Midbrain (tissue), 1 donor: ENCODE measurements at places on chromosomes 7 and 10.

DNA sequence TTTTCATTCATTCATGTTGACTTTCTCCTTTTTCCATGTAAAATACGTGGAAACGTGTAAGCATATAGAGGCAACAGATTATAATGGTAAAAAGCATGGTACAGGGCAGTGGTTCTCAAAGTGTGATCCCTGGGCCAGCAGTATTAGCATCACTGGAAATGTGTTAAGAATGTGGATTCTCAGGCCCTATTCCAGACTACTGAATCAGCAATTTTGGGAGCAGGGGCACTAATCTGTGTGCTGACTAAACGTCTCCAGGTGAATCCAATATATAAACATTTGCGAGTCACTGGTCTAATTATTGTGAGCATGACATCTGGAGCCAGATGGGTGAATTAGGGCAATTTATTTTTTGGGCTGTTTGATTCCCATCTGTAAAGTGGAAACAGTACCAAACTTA is 5.1 kb upstream of the GPR158 start:
- DNase-seq = no peak

GRCh38 chr7:37284805-37285231 is 163.8 kb downstream of the ELMO1 start:
- peak; percentile 86 for DNase-seq

- DNase-seq = no peak
Observed at GRCh38 chr10:122162671-122163173, 108.4 kb upstream of the BTBD16 start.

GRCh38 chr10:77939561-77940001 is 13.0 kb upstream of the DLG5 start:
- no peak for DNase-seq

GRCh38 chr7:2706685-2707126 is 18.7 kb downstream of the AMZ1 start:
- no peak for DNase-seq

- DNase-seq = no peak
Observed at GRCh38 chr7:106357675-106358074, 72.9 kb upstream of the NAMPT start.

GRCh38 chr10:123742751-123743440 is 76.7 kb downstream of the GPR26 start:
- DNase-seq = no peak

DNA sequence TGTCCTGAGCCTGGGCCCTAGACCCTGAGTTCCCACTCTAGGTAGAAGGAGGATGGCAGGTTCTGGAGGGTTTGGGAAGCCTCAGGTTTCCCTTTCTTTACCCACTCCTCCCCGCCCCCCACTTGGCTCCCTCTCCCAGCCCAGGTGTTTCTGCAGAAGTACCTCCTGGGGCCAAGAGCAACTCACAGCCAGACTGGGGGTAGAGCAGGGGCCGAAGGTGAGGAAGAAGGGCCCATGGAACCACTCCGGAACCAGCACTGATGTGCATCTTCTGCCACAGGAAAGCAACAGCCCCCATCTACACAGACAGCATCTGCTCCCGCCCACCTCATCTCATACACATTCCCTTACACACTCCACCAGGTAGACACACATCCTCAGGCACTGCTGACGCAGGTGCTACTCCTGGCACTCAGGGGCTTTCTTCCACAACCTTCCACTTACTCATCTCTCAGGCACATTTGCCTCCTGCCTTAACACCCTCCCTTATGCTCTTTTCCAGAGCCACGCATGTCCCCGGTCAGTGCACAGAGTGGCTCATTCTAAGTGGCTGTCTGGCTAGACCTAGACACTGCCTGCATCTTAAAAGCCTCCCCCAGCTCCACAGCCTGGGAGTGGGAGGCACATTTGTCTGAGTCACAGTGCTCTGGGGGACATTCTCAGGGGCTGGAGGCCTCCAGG is 1.8 kb downstream of the EPHB6 start:
- no peak for DNase-seq

- DNase-seq = no peak
Observed at GRCh38 chr10:71604324-71605018, 115.1 kb downstream of the C10orf105 start.

DNA sequence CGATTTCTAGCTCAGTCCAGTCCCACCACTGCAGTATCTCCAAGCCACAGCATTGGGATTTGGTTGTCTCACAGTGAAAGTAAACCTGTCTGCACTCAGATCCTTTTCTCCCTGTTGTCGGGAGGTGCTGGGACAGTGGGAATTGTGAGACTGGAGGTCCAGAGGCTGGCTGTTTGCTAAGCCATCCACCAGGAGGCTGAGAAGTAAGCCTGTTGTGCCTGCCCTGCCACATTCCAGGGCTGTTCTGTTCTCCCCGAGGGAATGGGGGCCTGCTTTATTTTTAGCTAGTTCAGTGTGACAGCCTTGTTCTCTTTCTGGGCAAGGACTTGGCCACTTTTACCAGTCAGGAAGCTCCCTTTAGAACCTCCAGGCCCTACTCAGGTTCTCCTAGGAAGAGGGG is 54.9 kb downstream of the HK1 start:
- DNase-seq = no peak

- no peak for DNase-seq
Observed at GRCh38 chr7:85673876-85674275, 487.0 kb upstream of the SEMA3D start.

DNA sequence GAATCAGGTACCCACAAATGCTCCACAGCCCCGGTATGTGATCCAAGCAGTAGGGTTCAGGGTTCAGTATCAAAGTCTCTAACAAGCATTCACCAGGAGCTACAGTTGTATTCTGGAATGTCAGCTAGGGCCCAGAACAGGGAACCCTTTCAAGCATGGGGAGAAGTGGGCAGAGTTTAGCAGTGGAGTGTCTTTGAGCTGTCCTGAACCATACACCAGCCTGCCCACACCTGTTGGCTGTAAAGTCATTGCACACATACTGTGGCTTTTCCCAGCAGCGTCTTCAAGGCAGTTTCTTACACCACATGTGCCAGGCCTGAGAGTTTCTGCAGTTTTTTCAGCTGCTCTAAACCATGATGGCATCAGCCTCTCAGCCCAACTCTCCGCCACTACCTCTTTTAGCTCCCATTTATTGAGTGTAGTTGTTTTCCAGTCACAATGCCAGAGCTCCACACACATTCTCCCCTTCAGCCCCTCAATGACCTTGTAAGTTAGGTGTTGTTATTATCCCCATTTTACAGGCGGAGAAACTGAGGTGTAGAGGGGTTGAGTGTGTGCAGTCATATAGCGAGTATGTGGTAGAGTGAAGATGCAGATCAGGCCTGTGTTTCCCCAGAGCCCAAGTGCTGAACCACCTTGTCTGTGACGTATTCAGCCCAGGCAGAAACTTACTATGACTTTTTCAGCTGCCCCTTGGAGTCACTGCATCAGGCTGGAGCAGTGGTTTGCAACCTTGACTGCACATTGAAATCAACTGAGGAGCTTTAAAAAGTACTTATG is 83.1 kb downstream of the CHN2 start:
- no peak for DNase-seq

DNA sequence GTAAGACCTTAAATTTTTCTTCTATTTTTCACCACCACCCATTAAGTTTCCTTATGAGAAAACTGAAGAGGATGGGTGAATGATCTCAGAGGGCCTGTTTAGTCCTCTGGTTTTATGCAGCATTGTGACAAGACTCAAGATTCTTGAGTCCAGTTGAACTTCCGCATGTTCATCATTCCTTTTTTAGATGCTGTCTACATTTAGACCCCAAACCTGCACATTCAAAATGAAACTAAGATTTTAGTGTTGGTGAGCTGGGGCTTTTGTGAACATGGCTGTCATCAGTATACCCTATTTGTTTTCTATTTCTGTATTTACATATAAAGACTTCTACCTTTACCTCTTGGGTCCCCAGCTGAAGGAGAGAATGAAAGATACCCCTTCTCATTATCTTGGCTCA is 31.1 kb downstream of the NET1 start:
- no peak for DNase-seq

DNA sequence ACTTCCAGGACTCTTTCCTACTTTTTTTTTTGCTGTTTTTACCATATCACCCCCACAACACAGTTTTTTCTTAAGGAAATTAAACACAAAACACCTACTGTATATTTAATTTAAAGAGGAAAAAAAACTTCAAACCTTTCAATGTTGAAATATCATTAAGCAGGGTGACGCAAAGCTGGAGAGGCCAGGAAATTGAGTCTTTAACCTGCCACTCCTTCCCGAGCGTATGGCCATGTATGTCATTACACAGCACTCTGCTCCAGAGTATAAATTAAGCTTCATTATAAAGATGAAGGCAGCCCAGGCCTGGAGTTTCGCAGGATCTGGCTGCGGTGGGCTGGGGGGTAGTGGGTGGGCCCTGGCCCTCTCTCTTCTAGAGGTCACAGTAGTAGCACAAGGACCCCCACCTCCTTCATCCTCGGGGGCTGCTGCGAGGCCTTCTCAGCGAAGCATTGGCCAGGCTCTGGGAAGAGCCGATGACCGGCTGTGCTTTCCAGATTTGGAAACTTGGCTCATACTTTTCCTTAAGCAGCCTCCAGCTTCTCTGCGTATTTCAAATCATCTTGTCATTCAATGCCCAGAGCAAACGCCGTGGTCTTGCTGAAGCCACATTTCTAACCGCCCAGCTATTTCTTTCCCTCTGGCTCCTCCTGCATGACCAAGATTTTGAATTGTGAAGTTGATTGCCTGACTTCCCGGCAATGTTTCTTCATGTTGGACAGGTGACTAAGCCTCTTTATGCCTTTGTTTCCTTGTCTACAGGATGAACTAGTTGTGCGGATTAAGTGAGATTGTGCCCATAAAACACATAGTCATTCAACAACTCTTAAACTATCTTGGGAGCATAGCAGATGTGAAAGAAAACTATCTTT is 765.1 kb downstream of the SUGCT start:
- DNase-seq = no peak

GRCh38 chr7:151512353-151512752 is 7.3 kb downstream of the RHEB start:
- DNase-seq = no peak

DNA sequence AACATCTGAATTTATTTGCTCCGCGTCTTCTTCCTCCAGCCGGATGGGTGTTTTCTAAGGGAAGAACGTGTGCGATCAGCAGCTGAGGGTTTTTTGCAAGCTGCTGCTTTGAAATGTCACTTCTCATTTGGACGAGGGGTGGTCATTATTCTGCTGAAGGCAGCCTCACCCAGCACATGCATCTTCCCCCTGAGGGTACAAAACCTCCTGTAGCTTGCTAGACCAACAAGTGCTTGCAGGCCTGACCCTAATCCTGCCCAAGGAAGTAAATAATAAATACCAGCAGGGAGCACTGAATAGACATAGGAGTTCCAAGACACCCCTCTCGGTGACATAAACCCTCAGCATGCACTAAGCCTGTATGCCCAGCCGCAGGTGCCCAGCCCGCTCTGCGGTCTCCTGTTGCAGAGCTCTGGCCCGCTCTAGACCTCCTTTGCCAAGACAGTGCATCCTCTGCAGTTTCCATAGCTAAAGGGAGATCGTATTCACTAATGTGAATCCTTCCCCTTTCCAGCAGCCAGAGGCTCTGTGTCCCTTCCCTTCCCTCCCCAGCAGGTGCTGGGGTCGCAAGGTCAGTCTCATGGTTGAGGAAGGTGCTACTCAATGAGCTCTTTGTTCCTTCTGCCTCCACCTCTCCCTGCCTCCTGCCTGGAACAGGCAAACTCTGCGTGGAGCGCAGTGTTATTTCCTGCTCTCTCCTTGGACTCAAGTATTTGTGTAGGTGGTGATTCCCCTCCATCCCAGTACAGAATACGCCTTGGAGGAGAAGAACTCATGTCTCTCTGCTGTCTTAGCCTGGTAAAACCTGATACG is 36.6 kb downstream of the SBDS start:
- DNase-seq = no peak

DNA sequence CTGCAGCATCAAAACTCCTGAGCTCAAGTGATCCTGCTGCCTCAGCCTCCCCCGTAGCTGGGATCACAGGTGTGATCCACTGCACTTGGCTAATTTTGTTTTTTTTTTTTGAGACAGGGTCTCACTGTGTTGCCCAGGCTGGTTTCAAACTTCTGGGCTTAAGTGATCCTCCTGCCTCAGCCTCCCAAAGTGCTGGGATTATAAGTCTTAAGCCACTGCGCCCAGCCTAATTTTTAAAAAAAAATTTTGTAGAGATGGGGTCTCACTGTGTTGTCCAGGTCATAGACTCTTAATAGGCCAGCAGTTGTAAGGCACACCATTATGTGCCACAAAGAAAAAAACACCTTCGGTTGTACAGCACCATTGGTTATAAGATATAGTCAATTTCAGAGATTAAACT is 122.4 kb downstream of the MAPK8 start:
- no peak for DNase-seq

DNA sequence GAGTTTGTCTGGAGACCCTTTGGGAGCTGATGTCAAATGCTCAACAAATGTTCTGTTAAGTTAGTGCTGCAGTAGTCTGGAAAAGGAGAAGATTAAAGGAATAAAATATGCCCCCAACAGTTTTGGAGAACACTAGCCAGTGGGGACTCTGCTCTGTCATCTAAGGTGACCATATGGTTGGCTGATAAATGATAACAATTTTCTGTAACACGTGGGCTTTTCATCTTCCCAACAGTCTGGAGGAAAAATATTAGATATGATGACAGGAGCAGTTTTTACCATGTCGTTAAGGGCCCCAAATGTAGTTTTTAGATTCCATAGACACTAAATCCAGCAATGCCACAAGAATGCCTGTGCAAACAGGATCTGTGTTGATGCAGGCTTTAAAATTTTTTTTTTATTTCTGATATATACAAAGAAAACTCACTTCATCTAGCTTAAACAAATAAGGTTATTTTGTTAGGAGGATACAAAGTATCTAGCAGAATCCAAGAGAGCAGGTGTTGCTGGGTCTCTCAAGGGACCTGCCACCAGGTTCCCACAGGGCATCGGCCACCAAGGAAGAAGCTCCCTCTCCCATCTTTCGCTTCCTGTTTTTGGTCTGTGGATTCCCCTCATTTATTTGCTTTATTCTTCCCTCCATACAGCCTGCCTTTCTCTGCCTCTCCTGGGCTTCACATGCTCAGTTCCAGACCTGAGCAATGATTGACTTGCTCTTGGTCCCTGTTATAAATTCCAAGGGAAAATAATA is 6.2 kb upstream of the CFAP58 start:
- DNase-seq = no peak

- DNase-seq = no peak
Observed at GRCh38 chr10:112985690-112986543, 35.9 kb downstream of the TCF7L2 start.

DNA sequence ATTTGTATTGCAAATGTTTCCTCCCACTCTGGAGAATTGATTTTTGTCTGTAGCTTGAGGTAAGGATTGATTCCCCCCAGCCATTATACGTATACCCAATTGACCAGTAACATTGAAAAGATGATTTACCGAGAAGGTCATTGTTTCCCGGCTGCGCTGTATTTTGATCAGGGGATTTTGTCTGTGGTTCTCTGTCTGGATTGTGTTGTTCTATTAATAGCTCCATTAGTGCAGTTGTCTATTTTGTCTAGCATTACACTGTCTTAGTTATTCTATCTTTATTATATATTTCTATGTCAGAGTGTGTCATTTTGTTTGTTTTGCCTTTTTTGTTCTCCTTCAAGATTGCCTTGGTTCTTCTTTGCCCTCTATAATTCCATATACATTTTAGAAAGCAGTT is 37.7 kb downstream of the AHR start:
- DNase-seq = no peak
